ENCODE measurements at places on chromosomes 2 and 18.

DNA sequence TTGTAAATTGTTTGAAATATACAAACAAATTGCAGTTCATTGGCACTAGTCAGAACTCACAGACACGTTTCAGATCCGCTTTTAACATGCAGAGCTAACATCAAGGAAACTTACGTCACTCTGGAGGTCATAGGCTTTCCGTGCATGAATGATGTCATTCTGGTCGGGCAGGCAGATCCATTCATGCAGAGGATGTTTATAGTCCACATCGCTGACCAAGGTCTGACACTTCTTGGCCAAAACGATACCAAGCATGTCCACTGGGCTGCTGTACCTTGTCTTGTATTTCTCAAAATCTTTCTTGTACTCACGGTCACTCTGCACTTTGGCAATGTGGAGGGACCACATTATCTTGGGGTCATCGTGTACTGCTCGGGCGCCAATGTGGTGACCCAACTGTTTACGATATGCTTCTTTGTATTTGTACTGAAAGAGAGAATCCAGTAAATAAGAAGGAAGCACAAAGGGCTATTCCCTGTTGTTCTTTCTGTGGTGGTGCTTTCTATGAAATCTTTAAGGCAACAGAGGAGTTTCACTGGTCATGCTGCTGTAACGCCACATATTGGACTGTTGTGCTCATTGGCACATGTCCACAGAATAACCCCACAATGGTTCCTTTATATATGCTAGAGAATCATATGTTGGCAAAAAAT lies 114.8 kb downstream of the NEB start:
- no peaks in the 10 kb centered on the region for H3K27me3 ChIP-seq
- no peak for DNase-seq
- no peak overlapping the region for H3K27ac ChIP-seq
- no peaks in the 10 kb centered on the region for H3K4me1 ChIP-seq
- H3K36me3 ChIP-seq: no peaks in the 10 kb centered on the region

GRCh38 chr2:173830170-173830569 lies 135.0 kb downstream of the SP3 start:
- no peaks in the 10 kb centered on the region for H3K36me3 ChIP-seq
- no peak for DNase-seq
- no peaks in the 10 kb centered on the region for H3K27me3 ChIP-seq
- H3K4me1 ChIP-seq: no peaks in the 10 kb centered on the region

DNA sequence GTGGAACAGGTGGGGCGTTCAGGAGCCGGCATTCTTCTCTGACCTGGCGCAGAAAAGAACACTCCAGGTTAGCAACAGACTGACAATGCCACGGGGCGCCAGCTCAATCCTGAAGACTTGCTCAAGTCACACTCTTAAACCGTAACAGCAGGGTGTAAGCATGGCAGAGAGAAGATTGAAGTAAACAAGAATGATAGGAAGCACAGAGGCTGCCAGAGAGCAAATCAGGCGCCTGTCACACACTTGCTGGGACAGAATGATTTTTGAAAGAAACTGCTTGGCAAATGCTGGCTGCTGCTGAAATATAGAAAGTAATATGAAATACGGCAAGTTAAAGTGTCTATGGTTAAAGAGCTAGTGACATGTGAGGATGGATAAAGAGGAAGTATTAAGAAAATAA lies 80.5 kb downstream of the MEP1B start:
- H3K27me3 ChIP-seq: no peaks in the 10 kb centered on the region
- H3K4me1 ChIP-seq: no peaks in the 10 kb centered on the region
- no peak overlapping the region for H3K4me3 ChIP-seq
- no peak for DNase-seq
- no peak overlapping the region for H3K27ac ChIP-seq

- H3K36me3 ChIP-seq: no peaks in the 10 kb centered on the region
Measured at GRCh38 chr18:63284827-63285733, 34.5 kb downstream of the BCL2 start.

GRCh38 chr2:133477616-133477990 lies 90.7 kb downstream of the NCKAP5 start:
- H3K27me3 ChIP-seq: no peaks in the 10 kb centered on the region
- no peaks in the 10 kb centered on the region for H3K4me1 ChIP-seq
- no peak for DNase-seq
- no peak overlapping the region for H3K4me3 ChIP-seq

Data from ascending aorta (tissue), 2 donors.